ENCODE measurements at places on chromosomes 1 and 21. TPM values are rescaled to one million over a fixed set of nuclear protein-coding genes. Genes with fewer than 3 reads are reported as not detected.

The CFHR1 gene
- total RNA-seq = not detected

DNA sequence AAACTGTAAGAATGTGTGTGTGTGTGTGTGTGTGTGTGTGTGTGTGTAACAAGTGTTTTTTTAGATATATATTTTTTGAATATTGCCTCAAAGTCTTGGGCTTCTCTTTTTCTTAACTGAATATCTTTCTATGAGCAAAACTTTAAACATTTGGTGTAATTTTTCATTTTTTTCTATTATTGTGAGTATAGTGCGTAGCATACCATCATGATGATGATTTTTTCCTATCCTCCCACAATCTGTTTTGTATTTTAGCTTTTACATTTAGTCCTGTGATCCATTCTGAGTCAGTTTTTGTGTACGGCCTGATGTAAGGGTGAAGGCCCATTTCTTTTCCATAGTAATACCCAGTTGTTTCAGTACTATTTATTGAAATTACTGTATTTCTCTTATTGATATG is 680.6 kb downstream of the TTLL7 start:
- no peak for DNase-seq

GRCh38 chr1:63960326-63960725 is 186.5 kb downstream of the ROR1 start:
- DNase-seq = peak; percentile 61

- no peak for DNase-seq
Observed at GRCh38 chr21:32245971-32246370, 32.9 kb downstream of the MIS18A start.

The C1orf94 gene
- total RNA-seq = not detected

Data from MCF 10A (cell line).